ENCODE measurements at places on chromosomes 3 and 15.

DNA sequence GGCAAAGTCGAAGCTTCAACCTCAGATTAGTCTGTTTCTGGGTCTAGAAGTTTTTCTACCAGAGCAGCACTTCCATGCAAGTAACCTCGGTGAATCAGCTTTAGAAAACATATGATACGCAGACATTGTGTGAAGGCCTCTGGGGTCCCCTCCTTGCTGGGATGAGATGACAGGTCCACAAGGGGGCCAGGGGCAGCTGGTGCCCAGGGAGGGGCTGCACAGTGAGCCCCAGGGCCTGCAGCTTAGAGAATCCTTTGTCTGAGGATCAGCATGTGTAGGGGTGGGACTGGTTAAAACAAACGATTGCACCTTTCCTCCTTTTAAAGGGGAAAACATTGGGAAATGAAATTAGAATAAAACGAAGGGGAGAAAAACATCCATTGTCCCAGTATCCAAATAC lies 47.5 kb upstream of the TLE3 start:
- DNase-seq, result no peak

DNA sequence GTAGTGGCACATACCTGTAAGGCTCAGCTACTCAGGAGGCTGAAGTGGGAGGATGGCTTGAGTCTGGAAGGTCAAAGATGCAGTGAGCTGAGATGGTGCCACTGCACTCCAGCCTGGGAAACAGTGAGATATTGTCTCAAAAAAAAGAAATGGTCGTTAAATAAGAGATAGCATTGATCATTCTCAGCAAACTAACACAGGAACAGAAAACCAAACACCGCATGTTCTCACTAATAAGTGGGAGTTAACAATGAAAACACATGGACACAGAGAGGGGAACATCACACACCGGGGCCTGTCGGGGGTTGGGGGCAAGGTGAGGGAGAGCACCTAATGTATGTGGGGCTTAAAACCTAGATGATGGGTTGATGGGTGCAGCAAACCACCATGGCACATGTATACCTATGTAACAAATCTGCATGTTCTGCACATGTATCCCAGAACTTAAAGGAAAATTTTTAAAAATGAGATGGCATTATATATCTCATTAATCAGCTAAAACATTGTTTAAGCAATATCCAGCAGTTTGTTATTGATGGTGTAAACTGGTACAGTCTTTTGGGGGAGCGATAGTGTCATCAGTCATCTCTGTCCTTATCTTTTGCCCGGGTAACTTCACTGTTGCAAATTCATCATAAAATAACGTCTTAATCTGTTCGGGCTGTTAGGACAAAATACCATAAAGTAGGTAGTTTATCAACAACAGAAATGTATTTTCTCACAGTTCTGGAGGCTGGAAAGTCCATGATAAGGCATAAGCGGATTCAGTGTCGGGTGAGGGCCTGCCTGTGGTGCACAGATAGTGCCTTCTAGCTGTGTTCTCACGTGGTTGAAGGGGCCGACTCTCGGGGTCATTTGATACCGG lies 1.7 kb upstream of the MAN2A2 start:
- no peak for DNase-seq

DNA sequence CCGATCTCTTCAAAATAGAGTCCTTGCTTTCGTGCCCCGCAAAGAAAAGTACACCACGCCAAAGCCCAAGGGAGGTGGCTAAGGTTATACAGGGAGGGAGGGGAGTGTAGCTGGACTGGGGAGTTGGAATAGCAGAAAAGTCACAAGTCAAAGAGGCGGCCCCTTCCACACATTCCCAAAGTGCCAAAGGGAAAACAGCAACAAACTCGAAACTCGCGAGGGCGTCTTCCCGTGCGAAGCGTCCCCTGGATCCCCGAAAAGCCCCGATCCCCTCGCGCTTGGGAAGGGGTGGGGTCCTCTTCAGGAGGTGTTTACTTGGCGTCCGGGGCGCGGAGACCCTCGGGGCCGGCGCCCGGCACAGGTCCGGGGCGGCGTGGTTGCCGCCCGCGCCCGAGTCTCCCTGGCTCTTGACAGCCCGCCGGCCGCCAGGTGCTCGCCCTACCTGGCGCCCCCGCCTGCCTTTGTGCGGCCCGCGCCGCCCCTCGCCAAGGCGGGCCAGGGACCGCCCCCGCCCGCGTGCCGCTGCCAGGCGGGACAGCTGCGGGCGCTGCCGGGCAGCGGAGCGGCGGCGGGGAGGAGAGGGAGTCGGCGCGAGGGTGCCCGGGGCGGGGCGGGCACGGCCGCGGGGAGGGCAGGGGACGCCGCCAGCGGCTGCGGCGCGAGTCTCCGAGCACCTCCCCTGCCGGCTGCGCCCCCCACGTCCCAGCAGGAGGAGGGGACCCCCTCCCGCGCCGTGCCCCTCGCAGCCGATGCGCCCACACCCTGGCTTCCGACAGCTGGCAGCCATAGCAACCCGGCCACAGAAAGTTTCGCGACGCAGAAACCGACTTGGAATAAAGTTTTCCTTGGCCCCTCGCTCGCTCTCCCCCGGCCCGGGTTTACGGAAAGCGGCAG lies 966 bp downstream of the MYO1E start:
- DNase-seq, result no peak

DNA sequence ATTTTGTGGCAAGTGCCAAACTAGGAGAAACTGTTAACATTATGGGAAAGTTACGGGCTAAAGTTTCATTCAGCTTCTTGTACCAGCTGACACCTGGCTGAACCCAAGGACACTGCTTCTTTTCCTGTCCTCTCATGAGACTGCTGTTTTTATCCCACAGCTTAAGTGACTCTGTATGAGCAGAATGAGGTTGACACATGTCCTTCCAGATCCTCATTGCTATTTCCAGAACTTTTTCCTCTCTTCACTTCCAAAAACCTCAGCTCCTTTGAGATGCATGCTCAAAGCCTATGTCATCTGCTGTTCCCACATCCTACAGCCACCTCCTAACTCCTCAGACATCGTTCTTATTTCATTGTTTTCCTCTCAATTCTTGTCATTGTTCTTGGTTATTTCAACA lies 183.6 kb downstream of the DCLK3 start:
- DNase-seq, result no peak

- no peak for DNase-seq
These were observed 438.2 kb upstream of the PROK2 start for GRCh38 chr3:72223116-72223515.

- no peak for DNase-seq
These were observed 42.7 kb upstream of the ATP2B2 start for GRCh38 chr3:10547841-10548783.

- DNase-seq, result no peak
These were observed 9.0 kb downstream of the ARPP21 start for GRCh38 chr3:35648347-35648746.

GRCh38 chr15:89171136-89172072 lies 50.0 kb downstream of the RLBP1 start:
- DNase-seq, result no peak
